Activated T-helper 1 cell treated with anti-CD3 and anti-CD28 coated beads, Interleukin-12 subunit alpha, Interleukin-12 subunit beta, Interleukin-2, Interleukin-4 antibody, amounts not matched to agents 30 ng/mL and 10 ng/mL and 1 ng/mL, durations not matched to agents 14 hours and 24 hours and 36 hours (primary cell): ENCODE measurements at places on chromosomes 13 and 19.

DNA sequence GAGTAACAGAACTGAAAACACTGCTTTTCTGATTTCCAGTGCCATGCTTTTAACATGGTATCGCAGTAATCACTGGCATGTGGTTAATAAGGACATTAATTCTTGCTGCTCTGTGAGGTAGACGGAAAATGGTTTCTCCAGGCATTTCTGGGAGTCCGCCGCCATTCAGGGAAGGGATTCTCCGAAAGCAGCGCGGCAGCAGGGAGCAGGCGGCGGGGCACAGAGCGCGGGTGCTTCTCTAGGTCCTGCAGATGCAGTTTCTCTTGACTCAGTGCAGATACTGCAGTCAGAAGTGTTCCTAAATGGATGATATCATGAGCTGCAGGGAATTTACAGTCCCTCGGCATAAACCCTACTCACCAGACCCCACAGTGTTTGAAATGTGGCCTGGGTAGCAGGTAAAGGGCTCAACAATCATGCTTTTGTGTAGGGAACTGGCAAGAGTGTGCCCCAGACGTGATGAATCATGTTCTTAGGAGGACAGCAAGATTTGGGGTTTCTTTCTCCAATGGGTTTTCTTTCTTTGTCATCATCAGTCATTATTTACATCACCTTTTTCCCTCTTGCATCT lies 338.6 kb upstream of the ARGLU1 start:
- H3K27ac ChIP-seq, result no peak overlapping the region
- no peak for DNase-seq
- H3K36me3 ChIP-seq, result no peaks in the 10 kb centered on the region

- peaks cover 49% of the 10 kb centered on the region for H3K4me1 ChIP-seq
- H3K4me3 ChIP-seq, result no peak overlapping the region
- no peak for DNase-seq
- H3K27me3 ChIP-seq, result no peaks in the 10 kb centered on the region
Measured at GRCh38 chr13:30652746-30653386, 35.1 kb downstream of the USPL1 start.

DNA sequence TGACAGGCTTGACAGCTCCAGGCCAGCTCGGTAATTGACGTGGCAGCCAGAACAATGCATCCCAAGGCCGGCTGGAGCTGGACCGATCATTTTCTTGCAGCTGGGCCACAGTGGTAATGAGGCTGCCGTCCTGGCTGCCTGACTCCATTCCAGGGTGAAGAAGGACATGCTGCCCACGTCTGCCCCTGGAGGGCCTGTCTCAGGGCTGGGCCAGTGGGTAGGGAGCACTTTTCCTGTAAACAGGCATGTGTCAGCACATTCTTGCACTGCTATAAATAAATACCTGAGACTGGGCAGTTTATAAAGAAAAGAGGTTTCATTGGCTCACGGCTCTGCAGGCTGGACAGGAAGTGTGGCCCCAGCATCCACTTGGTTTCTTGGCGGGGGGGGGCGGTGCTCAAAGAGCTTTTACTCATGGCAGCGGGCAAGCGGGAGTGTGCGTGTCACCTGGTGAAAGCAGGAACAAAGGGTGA lies 38.1 kb upstream of the KCTD15 start:
- H3K36me3 ChIP-seq, result no peaks in the 10 kb centered on the region
- no peaks in the 10 kb centered on the region for H3K27me3 ChIP-seq
- no peak overlapping the region for H3K4me3 ChIP-seq
- H3K27ac ChIP-seq, result no peak overlapping the region
- DNase-seq, result no peak

- no peak for DNase-seq
- H3K4me3 ChIP-seq, result no peak overlapping the region
- H3K27ac ChIP-seq, result no peak overlapping the region
- no peaks in the 10 kb centered on the region for H3K27me3 ChIP-seq
- H3K4me1 ChIP-seq, result no peaks in the 10 kb centered on the region
- no peaks in the 10 kb centered on the region for H3K36me3 ChIP-seq
Measured at GRCh38 chr13:43445668-43446067, 341.1 kb downstream of the ENOX1 start.

- H3K4me1 ChIP-seq, result peaks cover 28% of the 10 kb centered on the region
- no peaks in the 10 kb centered on the region for H3K27me3 ChIP-seq
- no peak overlapping the region for H3K4me3 ChIP-seq
- no peak for DNase-seq
Measured at GRCh38 chr19:48741129-48741999, 954 bp upstream of the RASIP1 start.

DNA sequence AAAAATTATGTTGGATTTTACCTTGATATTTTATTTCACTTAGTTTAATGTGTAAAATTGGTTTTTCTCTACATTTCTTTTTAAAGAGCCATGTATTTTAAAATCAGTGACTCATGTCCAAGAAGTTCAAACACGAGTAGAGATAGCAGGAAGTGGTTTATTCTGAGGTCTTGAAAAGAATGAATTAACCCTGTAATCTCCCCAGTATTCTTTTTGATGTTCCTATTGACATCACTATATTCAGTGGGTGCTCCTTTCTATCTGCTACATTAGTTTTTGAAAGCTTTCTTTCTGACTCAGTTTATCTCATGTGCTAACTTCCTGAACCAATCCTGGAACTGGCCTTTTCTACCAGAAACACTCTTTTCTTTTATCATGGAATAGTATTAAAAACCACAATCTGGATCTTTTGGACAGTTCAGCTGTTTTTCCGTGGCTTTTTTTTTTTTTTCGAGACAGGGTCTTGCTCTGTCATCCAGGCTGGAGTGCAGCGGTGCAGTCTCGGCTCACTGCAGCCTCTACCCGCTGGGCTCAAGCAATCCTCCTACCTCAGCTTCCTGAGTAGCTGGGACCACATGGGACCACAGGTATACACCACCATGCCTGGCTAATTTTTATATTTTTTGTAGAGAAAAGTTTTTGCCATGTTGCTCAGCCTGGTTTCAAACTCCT lies 114.9 kb downstream of the PCCA start:
- peaks cover 10% of the 10 kb centered on the region for H3K4me1 ChIP-seq
- peaks cover 3% of the 10 kb centered on the region for H3K36me3 ChIP-seq

DNA sequence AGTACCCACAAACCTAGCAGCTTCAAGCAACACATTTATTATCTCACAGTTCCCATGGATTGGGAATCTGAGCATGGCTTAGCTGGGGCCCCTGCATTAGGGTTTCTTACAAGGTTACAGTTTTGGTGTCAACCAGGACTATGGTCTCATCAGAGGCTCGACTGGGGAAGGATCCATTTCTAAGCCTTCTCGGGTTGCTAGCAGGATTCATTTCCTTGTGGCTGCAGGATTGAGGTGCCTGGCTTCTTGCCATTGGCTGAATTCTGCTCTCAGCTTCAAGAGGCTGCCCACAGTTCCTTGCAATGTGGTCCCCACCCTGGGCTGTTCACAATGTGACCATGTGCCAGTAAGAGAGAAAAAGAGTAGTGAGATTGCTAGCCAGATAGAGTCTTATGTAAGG lies 26.7 kb downstream of the ZNRF4 start:
- H3K27ac ChIP-seq, result no peak overlapping the region
- peaks cover 8% of the 10 kb centered on the region for H3K27me3 ChIP-seq
- H3K4me1 ChIP-seq, result no peaks in the 10 kb centered on the region
- H3K4me3 ChIP-seq, result no peak overlapping the region

- no peak overlapping the region for H3K4me3 ChIP-seq
- H3K27me3 ChIP-seq, result no peaks in the 10 kb centered on the region
- no peak overlapping the region for H3K27ac ChIP-seq
- H3K4me1 ChIP-seq, result no peaks in the 10 kb centered on the region
- no peaks in the 10 kb centered on the region for H3K36me3 ChIP-seq
Measured at GRCh38 chr13:75986818-75987217, 350.7 kb downstream of the LMO7 start.

DNA sequence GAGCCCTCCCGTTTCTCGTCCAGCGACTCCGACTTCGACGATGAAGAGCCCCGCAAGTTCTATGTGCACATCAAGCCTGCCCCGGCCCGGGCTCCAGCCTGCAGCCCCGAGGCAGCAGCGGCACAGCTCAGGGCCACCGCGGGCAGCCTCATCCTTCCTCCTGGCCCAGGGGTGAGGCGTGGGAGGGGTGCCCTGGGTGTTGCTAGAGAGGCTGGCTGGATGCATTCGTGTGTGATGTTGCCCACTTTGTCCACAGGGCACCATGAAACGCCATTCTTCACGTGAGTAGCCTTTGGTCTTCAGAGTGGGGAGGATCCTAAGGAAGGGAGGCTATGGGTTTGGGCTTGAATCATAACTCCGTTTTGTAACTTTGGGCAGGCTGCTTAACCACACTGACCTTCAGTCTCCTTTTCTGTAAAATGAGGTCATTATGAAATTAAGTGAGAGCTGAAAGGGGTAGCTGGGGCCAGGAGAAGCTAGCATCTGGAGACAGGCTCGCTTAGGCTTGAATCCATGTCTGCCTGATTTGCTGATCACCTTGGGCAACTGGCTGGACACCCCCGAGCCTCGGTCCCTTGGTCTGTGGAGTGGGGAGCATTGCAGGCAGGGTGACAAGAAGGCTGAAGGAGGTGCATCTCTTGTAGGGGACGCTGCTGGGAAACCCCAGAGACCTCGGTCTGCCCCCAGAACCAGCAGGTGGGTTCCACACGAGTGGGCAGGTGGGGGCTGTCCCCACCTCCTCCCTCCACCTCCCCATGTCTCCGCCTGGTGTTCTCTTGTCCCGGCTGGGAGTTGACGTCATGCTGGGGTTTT lies 18.7 kb upstream of the B3GNT3 start:
- peaks cover 30% of the 10 kb centered on the region for H3K36me3 ChIP-seq
- peak overlapping the region; percentile 79 for H3K27ac ChIP-seq
- H3K4me3 ChIP-seq, result no peak overlapping the region
- no peaks in the 10 kb centered on the region for H3K27me3 ChIP-seq

GRCh38 chr13:89514534-89515312 lies 1832.8 kb upstream of the MIR17HG start:
- no peak for DNase-seq
- H3K27ac ChIP-seq, result no peak overlapping the region
- H3K36me3 ChIP-seq, result no peaks in the 10 kb centered on the region
- no peaks in the 10 kb centered on the region for H3K4me1 ChIP-seq

- H3K36me3 ChIP-seq, result no peaks in the 10 kb centered on the region
- H3K4me1 ChIP-seq, result no peaks in the 10 kb centered on the region
- DNase-seq, result no peak
- no peak overlapping the region for H3K27ac ChIP-seq
- no peak overlapping the region for H3K4me3 ChIP-seq
Measured at GRCh38 chr13:93723316-93723715, 496.7 kb downstream of the GPC6 start.

DNA sequence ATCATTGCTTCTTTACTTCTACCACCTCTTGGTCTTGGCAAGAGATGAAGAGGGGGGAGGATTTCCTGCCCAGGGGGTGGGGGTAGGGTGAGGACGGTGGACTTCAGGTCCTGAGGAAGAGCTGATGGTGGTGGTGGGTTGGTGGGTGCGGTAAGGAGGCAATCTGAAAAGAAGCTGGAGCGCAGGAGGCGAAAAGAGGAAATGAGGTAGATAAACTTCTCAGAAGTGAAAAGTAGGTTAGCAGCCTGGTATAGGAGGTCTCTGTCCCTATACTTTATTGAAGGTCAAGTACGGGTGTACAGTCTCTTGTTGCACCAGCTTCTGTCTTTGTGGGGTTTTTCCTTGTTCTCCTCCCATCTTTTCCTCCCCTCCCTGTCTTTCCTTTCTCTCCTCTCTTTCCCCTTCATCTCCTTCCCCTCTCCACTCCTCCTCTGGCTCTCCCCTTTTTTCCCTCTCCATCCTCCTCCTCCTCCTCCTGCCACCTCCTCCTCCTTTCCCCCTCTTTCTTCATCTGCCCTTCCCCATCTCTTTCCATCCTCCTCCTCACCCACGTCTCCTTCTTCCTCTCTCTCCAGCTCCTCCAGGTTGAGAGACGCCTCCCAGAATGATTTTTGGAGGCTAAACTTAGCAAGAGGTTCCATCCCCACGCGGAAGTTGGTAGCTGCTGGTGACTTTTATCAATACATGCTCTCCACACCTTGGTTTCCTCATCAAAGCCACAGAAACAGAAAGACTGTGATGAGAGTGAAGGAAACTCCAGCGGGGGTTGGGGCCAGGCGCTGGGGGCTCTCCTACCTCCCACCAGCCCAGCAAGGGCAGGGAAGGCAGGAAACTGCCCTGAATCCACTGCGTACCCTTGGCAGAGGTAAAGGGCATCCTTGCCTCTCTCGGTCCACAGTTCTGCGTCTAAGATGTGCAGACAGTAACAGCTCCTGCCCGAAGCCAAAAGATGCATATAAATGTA lies 15.3 kb downstream of the TNFSF14 start:
- peaks cover 76% of the 10 kb centered on the region for H3K4me1 ChIP-seq
- DNase-seq, result peak; percentile 55
- H3K4me3 ChIP-seq, result peak overlapping the region; percentile 75
- peaks cover 27% of the 10 kb centered on the region for H3K36me3 ChIP-seq

GRCh38 chr19:10694706-10695307 lies 6.4 kb upstream of the QTRT1 start:
- H3K36me3 ChIP-seq, result peaks cover 22% of the 10 kb centered on the region
- peak overlapping the region; percentile 19 for H3K4me3 ChIP-seq
- H3K27me3 ChIP-seq, result peaks cover 6% of the 10 kb centered on the region
- no peak for DNase-seq

DNA sequence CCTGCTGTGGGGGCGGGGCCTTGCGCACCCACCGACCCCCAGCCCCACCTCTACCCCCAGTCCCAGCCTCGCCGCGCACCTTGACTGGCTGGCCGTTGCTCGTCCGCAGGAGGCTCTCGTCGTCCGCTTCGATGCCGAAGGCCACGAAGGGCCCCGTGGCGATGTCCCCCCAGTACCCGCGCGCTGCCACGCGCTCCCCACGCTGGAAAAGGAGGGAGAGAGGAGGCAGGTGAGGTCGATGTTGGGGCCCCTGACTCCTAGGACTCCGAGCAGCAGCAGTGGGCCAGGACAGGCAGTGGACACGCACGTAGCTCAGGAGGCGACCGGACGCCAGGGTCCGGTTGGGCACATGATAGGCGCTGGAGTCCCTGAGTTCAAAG lies 3.4 kb upstream of the TNNI3 start:
- no peak for DNase-seq
- no peaks in the 10 kb centered on the region for H3K4me1 ChIP-seq
- H3K27me3 ChIP-seq, result peaks cover 52% of the 10 kb centered on the region
- no peaks in the 10 kb centered on the region for H3K36me3 ChIP-seq

GRCh38 chr19:45283443-45284033 lies 32.5 kb downstream of the MARK4 start:
- H3K4me1 ChIP-seq, result no peaks in the 10 kb centered on the region
- no peak overlapping the region for H3K27ac ChIP-seq
- DNase-seq, result no peak
- H3K27me3 ChIP-seq, result no peaks in the 10 kb centered on the region
- peaks cover 14% of the 10 kb centered on the region for H3K36me3 ChIP-seq

GRCh38 chr13:51953347-51954195 lies 57.7 kb downstream of the ATP7B start:
- DNase-seq, result no peak
- peaks cover 24% of the 10 kb centered on the region for H3K4me1 ChIP-seq
- H3K27ac ChIP-seq, result no peak overlapping the region
- no peak overlapping the region for H3K4me3 ChIP-seq
- no peaks in the 10 kb centered on the region for H3K27me3 ChIP-seq

DNA sequence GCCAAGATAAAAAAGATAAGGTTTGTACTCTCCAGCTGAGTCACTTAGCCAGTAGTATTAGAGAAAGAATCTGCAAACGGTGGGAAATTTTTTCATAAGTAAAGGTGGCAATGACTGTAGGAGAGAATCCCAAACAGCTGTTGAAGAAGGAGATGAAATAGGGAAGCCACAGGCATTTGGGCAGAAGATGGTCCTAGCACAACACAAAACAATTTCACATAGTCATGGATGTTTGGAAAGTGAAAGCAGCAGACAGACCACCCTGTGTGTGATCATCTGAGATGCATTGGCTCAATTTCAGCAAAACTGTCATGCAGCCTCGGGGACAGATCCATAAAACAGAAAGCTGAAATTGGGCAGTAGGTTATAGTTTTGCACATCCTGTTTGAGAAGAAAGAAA lies 2832.4 kb downstream of the PCDH9 start:
- no peak overlapping the region for H3K27ac ChIP-seq
- no peaks in the 10 kb centered on the region for H3K4me1 ChIP-seq
- no peak overlapping the region for H3K4me3 ChIP-seq
- no peak for DNase-seq
